ENCODE measurements at places on chromosomes 7 and 10.

DNA sequence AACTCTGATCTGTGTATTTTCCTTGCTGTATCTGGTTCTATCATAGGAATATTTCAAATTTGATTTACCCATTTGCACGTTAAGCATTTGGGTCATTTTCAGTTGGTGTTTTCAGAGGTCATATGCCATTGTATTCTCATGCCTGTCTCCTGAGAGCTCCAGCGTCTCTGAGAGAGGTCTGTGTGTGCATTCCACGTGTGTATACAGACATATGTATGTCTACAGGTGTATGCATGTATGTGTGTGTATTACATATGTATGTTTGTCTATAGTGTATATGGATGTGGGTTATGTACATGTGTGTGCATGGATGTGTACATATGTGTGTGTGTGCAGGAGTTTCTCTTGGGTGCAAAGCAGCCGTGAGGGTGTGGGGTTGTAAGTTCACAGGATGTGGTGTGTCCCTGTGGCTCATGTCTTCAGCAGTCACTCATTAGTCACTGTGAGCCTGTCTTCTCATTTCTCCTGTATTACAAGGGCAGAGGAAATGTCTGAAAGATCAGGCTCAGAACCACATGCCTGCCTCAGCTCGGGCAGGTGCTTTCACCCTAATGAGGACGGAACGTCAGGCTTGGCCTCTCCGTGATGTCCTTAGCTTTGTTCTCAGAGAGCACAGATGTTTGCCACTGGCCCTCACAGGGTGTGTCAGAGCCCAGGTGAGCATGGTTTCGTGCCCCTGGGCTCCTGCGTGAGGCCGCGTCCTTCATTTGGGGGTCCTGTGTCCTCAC lies 101.6 kb downstream of the NKX6-2 start:
- DNase-seq: no peak

DNA sequence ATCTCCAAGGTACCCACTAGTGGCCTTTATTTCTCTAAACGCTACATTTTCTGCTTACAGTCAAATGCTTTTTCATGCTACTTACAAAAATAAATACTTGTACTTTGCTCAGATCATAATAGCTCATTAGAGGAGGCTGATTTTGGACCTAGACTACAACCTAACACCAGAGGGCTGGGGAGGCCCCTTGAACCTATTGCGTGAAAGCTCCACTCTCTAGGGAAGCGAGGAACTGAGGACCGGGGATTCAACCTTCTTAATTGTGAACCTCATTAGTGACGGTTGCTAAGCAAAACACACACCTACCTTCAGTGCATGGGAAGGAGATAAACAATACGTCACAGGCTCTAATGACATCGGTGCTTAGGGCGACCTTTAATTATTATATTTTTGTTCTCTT lies 92.1 kb downstream of the EBF3 start:
- DNase-seq: no peak

DNA sequence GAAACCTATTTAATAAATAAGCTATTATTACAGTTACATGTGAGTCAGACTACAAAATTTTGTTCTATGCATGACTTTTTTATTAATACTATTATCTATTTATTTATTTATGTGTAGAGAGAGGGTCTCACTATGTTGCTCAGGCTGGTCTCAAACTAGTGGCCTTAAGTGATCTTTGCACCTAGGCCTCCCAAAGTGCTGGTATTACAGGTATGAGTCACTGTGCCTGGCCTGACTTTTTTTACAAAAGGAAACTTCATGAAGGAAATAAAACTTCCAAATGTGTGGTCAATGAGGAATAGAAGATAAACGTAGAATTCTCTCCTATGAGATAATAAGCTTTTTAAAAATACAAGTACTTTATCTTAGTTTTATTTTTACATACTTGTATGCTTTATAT lies 19.0 kb downstream of the COL28A1 start:
- DNase-seq: no peak

GRCh38 chr7:30238721-30239441 lies 45.5 kb upstream of the ZNRF2 start:
- no peak for DNase-seq

DNA sequence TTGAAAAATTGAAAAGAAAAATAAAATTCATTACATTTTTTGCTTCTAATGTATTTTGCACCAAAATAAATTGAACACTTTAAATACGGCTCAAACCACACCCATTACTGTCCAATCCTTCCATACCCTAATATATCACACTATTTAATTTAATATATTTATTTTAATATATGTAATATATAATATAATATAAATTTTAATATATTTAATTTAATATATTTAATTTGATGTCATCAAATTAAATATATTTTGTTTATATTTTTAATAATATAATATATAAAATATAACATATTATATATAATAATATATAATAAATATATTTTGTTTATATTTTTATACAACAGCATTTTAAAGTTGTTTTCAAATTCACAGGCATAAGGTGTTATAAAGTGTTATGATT lies 15.7 kb upstream of the POU6F2 start:
- no peak for DNase-seq

DNA sequence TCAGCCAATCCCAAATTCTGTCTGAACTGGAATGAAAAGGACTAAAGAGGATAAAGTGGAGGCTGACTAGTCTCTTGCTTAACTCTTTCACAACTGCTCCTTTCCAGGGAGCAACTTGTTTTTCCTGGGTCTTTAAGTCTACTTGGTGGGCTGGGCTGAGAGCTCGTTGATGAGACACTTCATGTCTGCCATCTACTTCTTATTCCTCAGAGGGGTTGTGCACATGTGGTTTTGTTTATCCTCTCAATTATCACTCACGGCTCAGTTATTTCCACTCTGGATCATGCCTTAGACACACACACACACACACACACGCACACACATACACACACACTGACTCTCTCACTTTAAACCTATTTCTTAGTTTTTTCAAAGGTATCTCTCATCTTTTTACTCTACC lies 298.6 kb upstream of the MTPN start:
- no peak for DNase-seq

DNA sequence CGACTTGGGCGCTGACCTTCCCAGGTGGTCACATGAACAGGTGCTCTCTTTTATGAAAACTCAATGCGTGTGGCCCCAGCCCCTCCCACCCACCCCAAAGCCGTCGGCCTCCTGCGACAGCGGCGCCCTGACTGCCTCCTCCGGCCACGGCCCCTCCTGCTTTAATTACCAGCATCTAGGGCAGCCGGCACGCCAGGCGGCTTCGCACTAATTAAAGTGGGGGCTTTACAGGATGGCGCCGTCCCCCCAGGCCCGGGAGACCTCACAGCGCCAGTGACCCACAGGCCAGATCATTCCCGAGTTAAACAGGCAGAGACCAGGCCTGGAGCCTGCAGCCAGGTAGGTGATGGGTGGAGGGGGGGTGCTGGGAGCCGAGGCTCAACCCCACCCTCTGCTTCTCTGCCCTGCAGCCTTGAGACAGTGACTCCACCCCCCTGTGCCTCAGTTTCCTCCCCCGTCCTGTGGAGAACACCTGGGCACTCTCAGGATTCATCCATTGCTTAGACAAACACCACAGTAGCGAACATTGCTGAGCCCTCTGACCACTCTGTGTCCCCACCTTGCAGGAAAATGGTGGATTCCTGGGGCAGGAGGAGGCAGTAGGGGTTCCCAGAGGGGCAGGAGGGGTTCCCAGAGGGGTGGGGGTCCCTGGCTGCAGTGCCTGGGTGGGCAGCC lies 100.8 kb downstream of the MICALL2 start:
- no peak for DNase-seq

DNA sequence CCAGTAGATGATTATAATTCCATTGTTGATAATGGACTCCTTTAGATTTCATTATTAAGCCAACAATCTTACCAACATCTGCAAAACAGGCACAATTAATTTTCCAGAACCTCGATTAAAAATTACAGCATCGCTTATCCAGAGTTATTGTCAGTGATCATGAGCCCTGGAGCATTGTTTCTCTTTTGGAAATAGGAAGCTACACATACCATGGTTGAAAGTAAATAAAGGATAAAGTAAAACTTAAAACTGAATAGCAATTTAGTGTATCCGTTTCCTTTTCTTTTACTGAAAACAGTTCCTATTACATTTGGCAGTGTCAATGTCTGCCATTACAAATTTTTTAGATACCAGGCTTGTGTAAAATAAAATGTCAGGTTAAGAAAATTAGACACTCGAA lies 9.9 kb upstream of the HOXA2 start:
- DNase-seq: no peak

DNA sequence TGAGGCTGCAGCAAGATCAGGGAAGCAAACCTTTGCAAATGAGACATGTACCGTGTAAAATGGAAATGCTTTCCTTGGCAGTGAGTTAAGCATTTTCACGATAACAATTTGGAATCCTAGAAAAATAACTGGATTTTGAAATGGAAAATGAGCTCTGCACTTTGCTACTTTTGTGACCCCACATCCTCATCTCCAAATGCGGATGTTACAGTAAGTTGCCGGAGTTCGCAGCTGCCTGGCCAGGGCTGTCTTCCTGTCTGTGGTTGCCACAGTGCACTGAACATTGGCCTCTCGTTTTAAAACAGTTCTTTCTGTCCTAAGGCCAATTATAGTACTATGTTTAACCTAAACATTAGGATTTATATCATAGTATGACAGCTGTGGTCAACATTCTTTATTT lies 136.2 kb upstream of the FZD8 start:
- no peak for DNase-seq

- DNase-seq: no peak
These were observed 352.2 kb downstream of the TFEC start for GRCh38 chr7:115678086-115678982.

DNA sequence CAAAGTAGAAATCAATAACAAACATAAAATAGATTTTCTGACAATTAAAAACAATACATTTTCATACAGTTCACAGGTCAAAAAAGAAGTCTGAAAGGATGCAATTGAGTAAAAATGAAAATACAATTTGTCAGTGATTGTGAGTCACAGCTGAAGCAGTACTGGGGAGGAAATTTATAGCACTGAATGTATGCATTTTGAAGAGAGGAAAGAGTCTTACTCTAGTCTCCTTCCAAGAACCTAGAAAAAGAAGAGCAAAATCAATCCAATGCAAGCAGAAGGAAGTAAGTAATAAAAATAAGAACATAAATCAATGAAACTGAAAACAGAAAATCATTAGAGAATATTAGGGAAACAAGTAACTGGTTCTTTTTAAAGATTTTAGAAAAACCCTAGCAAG lies 507.2 kb upstream of the IGFBP3 start:
- no peak for DNase-seq

- no peak for DNase-seq
These were observed 23.1 kb upstream of the C10orf71 start for GRCh38 chr10:49275896-49276295.

GRCh38 chr7:123346766-123347165 lies 147.0 kb upstream of the SLC13A1 start:
- DNase-seq: no peak

- DNase-seq: no peak
These were observed 986.5 kb downstream of the KCNMA1 start for GRCh38 chr10:76651154-76651553.

GRCh38 chr10:23884670-23885069 lies 324.3 kb upstream of the KIAA1217 start:
- no peak for DNase-seq

GRCh38 chr10:88038268-88038667 lies 174.8 kb downstream of the PTEN start:
- DNase-seq: no peak

- no peak for DNase-seq
These were observed 3.0 kb upstream of the PLAU start for GRCh38 chr10:73907841-73908517.

GRCh38 chr7:47451851-47452205 lies 130.1 kb downstream of the TNS3 start:
- DNase-seq: no peak

DNA sequence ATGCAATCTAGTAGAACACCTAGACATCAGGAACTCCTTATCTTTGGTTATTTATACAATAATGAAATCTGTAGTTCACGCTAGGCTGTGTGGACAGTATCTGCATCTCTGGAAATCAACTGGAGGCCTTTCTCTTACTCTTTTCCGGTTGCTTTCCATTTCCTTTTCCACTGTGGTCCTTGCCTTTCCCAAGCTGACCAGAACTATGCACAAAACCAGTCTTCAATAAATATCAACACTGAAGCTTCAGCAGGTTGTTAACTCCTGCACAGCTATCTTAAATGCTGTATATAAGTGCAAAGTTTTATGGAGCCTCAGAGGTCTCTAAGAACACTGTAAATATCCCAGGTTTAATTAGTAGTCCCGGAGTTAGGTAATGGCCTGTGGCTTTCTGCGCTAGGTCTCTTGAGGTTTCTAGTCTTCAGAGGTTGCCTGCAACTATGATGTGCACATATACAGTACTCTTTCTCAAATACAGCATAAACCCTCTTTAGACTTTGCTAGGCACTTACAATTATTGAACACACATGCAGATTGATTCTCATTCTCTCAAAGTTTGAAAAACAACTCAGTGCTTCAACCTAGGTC lies 2.4 kb downstream of the KLLN start:
- no peak for DNase-seq

DNA sequence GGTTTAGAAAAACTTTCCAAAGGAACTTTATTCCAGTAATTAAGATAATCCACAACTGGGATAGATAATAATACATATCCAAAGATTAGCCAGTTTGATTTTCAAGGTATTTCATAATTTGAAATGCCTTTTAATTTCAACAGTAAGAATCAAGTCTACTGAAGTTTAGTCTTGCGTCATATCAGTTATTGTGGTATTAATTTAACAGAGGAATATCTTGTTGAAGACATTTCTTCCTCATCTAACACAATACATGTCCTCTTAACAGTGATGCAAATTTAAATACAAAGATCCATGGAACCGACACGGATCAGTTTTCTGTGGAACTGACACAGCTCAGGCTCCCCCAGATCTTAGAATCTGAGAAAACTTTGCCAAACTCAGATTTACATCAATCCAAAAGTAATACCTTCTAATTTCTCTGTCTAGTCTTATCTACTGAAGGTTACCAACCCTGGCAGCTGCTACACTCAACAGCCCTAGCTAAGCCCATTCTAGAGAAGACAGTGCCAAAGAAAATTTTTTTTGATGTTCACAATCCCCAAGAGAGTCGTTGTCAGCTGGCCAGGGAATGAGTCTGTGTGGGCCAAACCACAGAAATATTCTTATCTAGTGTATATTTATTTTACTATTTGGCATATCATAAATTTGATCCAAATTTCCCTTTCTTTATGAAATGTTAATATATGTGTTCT lies 365.2 kb upstream of the MEOX2 start:
- no peak for DNase-seq

GRCh38 chr10:112990271-112990670 lies 40.2 kb downstream of the TCF7L2 start:
- no peak for DNase-seq

DNA sequence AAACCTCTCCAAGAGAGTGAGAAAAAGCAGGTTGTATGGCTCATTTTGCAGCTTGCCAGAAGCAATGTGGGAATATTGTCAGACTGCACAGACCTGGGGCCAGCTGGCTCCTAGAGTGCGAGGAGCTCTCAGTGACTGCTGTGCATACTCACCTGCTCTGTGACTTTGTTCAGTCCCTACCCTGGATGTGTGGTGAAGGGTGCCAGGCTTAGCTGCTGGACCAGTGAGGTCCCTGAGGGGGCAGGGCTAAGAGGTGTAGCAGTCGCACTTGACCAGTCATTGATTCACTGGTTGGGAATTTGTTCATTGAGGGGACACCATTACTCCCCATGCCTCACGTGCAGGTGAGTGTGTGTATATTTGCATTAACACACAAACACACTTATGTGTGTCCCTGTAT lies 60.1 kb downstream of the IKZF1 start:
- no peak for DNase-seq
